ENCODE measurements at places on chromosomes 3 and 15.

DNA sequence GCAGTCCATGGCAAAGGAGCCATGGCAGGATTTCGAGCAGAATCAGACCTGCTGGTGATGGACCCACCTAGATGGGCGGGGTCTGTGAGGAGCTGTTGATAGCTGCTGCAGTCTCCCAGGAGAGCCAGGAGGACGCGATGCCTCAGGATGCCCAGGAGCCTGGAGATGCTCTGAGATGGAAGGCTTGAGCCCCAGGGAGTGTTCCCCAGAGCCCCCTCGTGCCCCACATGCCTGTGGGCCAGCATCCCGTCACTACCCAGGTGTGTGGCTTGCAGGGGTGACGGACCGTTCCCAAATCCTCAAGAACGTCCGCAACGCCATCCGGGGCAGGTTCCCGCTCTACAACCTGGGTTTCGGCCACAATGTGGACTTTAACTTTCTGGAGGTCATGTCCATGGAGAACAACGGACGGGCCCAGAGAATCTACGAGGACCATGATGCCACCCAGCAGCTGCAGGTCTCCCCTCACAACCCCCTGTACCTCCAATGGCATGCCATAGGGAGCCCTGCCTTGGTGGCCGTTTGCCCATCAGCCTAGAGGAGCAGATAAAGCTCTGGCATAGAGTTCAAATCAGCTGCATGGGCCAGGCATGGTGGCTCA is 6.7 kb downstream of the ITIH1 start:
- no peak for DNase-seq

DNA sequence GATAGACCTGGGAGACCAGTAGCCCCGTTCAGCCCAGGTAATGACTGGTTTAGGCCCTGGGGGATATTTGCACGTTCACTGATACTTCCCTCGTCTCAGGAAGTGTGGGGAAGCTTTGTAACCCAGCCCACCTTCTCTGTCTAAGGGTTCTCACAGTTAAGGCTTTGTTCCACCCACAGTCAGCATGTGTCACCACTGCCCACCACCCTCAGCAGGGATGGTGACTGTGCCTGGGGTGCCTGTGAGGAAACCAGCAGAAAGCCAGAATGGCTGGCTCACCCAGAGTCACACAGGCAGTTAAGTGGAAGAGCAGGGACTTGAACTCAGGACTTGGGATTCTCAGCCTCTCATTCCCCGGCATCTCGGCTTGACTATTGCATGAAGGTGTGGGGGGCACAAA is 5.2 kb downstream of the KBTBD13 start:
- no peak for DNase-seq

DNA sequence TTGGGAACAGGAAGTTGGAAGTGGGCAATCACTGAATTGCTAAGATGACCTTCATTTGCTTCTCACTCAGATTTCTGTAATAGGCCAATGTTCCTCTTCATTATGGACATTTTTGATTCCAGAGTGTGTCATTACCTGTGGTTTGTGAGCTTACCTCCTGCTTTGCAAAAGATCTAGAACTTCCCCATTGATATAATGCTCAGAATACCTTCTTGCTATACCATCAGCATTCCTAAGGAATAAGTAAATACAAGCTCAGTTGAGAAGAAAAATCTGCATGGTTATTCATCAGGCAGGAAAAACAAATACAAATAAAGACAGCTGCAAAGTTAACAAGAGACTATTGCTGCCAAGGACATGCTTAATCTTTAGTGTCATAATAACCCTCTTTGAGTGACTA is 5.6 kb upstream of the RPL14 start:
- DNase-seq = no peak

DNA sequence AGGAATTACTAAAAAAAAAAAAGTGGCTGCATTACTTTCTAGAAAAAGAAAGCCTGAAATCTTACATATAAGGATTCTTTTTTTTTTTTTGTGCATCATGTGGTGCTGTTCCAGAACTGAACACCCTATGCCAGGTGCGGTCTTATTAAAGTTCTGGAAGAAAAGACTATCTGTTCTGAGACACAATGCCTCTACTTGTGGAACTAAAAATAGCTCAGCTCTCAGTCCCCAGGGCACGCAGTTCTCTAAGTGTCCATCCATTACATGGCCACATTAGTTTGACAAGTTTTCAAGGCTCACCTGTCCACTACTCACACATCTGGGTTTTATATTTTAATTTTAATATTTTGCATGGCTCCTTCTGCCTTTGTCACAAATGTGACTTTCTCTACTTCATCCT is 126.6 kb upstream of the ADAMTS9 start:
- DNase-seq = no peak

DNA sequence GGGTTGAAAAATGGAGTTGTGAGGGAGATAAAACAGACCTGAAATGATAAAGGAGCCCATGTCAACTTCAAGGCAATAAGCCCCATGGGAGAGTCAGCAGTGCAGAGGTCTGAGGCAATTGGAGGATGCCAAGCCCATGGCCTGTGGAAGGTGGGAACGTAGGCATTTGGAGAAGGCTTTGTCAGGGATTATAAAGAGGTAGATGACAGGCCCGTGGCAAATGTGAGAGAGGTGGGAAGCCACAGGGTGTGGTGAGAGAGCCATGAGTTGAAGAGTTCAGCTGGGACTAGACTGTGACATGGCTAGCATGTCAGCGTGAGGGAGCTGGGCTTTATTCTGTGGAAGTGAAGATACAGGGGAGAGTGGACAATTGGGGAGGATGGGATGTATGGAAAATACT is 35.4 kb downstream of the MFSD1 start:
- DNase-seq = no peak

DNA sequence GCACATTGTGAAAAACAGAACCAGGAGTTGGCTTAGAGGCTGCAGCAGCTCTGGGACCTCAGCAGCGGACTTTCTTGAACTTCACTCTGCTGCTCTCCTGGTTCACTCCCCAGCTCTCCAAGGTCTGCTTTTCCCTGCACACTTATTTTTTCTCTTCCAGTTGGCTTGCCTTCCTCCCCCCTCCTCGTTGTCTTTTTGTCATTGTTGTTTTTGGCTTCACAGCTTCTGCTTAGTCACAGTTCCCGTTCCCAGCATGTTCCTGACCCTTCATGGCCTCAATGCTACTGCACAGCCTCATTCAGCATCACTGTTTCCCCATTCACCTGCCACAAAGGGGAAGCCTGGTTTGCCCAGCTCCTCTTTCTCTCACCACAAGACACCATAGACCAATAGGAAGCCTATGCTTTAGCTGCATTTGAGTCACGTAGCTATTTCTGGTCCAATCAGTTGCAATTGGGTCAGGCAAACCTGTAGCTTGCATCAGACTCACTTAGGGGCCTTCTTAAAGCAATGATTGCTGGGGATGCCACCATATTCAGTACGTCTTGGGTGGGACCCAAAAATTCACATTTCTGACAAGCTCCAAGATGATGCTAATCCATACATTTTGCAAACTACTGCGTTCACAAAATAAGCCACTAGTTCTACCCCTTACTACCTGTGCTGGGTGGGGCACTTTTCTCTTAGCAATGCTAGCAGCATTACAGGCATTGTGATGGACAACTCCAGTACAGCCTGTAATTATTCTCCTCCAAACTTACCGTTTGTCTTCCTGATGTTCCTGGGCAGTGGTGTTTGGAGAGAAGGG is 7.8 kb upstream of the SUMF1 start:
- no peak for DNase-seq

GRCh38 chr3:66267031-66267430 is 46.2 kb downstream of the SLC25A26 start:
- DNase-seq = no peak

- no peak for DNase-seq
Observed at GRCh38 chr15:48675436-48675835, 29.9 kb upstream of the FBN1 start.

GRCh38 chr3:150372722-150373121 is 35.4 kb upstream of the TSC22D2 start:
- no peak for DNase-seq

Measured in AG09309 (cell line).